ENCODE measurements at places on chromosomes 2 and 18.

- no peak for DNase-seq
Observed at GRCh38 chr2:159071190-159071915, 102.9 kb downstream of the TANC1 start.

GRCh38 chr2:118508282-118508681 lies 339.2 kb downstream of the EN1 start:
- DNase-seq = no peak

DNA sequence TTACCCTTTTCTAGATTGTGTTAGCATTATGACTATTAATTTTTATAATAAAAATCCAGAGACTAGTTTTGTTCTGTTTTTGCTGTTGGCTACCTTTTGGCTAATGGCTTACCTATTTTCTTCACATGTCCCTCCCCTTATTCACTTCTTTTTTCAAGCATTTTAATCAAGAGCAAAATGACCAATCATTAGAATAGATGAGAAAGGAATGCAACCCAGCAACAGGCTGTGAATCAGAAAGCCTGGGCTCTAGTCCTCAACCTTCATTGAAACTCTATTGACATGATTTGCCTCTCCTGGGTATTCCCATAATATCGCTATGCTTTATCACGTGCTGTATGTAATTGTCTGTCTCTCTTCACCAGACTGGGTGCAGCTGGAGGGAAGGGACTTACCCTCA lies 370.1 kb downstream of the IRS1 start:
- DNase-seq = no peak

- DNase-seq = no peak
Observed at GRCh38 chr2:98123286-98123685, 36.3 kb downstream of the VWA3B start.

GRCh38 chr2:65602603-65603235 lies 170.3 kb upstream of the SPRED2 start:
- DNase-seq = no peak

DNA sequence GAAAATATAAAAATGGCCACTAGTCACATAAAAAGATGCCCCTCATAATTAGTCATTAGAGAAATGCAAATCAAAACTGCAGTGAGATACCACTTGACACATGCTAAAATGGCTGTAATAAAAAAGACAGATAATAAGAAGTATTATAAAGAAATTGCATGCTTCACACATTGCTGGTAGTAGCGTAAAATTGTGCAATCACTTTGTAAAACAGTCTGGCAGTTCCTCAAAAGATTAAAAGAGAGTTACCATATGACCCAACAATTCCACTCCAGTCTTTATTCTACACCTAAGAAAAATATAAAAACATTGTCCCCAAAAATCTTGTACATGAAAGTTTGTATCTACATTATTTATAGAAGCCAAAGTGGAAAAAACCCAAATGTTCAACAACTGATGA lies 170.6 kb upstream of the FIGN start:
- DNase-seq = no peak

DNA sequence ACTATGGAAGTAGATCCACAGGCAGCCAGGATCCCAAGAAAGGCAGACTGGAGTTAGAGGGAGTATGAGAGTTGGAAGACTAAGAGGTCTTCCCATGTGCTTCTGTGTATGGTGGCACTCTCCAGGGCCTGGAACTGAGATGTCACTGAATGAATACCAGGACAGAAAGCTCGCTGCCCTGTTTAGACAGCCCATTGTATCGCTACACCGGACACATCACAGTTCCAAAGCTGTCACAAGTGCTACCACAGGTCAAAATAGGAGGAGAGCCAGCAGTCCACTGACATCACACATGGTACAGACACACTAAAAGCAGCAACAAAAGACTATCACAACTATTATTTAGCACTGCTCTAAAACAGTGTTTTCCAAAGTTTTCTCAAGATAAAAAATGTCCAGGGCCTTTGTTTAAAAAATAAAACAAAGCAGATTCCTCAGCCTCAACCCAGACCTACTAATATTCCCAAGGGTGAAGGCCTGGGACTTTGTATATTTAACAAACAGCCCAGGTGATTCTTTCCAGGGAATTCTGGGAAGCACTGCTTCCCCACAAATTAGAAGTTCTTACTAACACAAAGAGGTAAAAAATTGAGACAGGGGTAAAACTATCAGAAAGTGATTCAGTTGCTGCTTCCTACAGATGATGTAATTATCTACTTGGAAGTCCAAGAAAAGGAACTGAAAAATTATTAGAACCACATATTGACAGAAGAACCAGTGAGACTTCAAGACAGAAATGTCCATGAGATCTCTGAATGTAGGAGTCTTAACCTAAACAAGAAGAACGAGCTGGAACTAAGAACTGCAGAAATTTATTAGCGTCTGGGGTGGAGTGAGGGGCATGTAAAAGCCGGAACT lies 116.0 kb downstream of the DTNB start:
- no peak for DNase-seq

DNA sequence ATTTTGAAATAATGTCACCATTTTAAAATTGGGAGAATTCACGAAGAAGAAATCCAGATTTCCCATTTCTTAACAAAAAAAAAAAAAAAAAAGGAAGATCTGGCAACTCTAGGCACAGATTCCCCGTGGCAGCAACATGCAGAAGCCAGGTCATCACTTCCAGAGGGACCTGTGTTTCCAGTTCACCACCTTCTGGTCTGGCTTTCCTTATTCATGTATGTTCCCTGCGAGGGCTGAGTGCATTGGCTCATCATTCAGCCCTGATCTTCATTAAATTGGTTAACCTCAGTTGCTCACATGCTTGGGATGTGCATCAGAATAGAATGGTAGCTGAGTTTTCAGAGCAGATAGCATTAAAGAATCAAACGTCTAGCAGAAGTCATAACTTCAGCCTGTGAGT lies 25.0 kb upstream of the MAP3K20 start:
- no peak for DNase-seq

- no peak for DNase-seq
Observed at GRCh38 chr18:41545091-41545888, 409.7 kb upstream of the PIK3C3 start.

DNA sequence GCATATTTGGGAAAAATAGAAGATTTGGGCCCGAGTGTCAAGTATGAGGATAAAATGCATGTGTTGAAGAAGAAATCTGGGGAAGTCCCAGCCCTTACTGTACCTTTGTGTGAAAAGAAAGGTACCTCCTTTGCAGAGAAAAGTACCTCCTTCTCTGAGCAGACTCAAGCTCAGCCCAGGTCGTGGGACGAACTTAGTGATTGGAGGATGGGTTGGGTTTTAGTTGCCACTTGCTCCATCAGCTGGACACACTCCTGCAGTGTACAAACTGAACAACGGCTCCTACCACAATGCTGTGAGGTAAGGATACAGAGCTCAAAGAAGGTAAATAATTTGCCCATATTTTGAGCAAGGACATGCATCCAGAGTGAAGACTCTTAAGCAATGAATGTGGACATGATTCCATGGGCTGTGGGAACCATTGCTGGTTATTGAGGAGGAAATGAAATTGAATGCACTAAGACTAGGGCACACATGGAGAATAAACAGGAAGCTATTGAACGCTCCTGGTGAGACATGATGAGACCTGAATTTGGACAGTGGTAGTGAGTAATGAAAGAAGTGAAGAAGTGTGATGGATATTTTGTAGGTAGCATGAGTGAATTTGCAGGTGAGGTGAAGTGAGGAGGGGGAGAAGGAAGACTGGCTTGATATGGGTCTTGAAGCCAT lies 49.8 kb upstream of the IL1RL1 start:
- no peak for DNase-seq

GRCh38 chr2:15242936-15243461 lies 318.1 kb downstream of the NBAS start:
- peak; percentile 17 for DNase-seq

DNA sequence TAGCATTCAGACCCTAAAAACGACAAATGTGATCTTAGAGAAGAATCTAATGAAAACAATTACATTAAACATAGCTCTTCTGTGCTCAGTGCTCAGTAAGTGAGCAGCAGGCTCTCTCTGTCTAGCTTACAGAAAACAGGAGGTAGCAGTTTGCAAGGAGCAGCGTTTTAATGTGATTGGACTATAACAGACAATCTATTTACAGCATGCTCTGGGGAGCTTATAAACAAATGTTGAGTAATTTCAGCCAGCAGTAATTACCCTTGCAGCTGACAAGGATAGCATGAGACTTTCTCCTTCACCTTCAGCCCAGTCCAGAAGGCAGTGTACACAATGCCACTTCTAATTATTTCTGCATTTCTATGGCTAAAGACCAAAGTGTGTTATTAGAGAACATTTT lies 270.4 kb downstream of the FIGN start:
- DNase-seq = peak; percentile 83

DNA sequence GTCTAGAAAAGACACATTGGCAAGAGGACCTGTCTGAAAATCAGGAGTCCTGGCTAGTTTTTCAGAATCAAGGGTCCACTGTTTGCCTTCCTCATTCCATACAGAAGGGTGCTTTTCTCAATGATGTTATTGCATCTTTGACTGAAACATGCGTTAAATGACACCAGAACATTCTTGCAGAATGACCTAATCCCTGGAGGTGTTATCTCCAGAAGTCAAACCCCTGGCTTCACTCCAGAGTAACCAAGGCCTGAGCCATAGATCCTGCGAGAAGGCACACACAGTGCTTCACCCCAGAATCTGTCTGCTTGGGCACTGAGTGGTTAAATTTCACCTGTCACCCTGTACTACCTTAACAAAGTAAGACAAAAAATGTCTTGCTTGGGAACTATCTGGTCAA lies 1055.2 kb upstream of the FANCL start:
- DNase-seq = no peak

GRCh38 chr2:73069041-73069854 lies 2.3 kb downstream of the SFXN5 start:
- DNase-seq = no peak

GRCh38 chr2:220076734-220077133 lies 449.3 kb downstream of the SLC4A3 start:
- DNase-seq = no peak

GRCh38 chr2:81087646-81088045 lies 783.1 kb upstream of the LRRTM1 start:
- DNase-seq = no peak

GRCh38 chr2:215372968-215373649 lies 61.2 kb downstream of the ATIC start:
- DNase-seq = no peak

GRCh38 chr2:165568361-165568760 lies 98.9 kb downstream of the CSRNP3 start:
- DNase-seq = no peak

- no peak for DNase-seq
Observed at GRCh38 chr2:118198268-118198667, 110.0 kb downstream of the INSIG2 start.

DNA sequence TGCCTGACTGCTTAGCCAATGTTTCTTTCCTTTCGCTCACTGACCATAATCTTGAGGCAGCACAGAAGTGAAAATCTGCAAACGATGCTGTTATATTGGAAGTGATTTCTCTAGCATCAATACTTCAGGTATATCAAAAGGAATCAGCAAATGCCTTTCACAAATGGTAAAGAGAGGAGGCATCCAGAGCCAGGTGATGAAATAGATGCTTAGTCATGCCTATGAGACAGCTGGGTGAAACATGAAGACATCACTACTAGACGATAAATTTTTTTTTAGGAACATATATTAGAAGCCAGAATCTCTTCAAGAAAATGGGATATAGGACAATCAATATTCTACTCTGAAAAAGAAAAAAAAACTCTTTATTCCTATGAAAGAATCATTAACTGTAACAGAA lies 249.2 kb upstream of the SLC39A10 start:
- no peak for DNase-seq

- DNase-seq = peak; percentile 71
Observed at GRCh38 chr2:37877457-37878315, 47.4 kb upstream of the RMDN2 start.

GRCh38 chr2:101399021-101399799 lies 11.9 kb upstream of the CREG2 start:
- no peak for DNase-seq

DNA sequence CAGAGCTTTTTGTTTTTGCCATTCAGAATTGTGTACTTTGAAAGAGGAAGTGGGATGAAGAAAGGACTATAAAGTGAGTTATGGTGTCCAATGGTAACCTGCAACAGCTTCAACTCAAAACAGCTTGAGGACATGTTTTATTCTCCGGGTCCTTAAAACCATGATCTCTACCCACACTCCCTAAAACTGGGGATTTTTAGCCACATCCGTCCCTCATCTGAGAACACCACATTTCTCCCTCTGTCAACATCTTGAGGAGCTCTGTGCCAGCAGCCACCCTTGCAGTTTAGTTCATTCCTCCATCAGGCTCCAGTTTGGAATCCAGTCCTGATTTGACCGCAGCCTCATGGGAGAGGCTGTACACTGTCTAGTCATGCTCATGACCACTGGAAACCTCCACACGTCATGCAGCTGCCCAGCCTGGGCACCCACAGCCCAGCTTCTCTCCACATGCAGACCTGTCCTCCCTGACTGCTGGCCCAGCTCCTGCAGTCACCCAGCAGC lies 62.6 kb downstream of the C18orf63 start:
- no peak for DNase-seq

GRCh38 chr18:35826477-35826876 lies 146.0 kb upstream of the RMP24 start:
- no peak for DNase-seq

GRCh38 chr2:133788386-133788785 lies 220.1 kb upstream of the NCKAP5 start:
- no peak for DNase-seq

DNA sequence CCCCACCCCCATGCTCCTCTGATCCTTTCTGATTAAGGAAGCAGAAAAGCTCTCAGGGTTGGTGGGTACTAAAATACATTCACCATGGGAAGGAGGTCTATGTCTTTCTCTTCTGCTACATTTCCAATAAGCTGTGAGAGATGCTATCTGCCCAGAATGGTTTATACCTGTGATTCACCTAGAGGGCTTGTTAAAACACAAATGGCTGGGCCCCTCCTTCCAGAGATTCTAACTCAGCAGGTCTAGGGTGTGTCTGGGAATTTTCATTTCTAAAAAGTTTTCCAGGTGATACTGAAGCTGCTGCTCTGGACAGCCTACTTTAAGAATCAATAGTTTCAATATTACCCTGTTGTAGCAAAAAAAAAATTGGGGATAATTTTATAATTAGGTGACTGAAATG lies 772.2 kb upstream of the ZEB2 start:
- DNase-seq = no peak

DNA sequence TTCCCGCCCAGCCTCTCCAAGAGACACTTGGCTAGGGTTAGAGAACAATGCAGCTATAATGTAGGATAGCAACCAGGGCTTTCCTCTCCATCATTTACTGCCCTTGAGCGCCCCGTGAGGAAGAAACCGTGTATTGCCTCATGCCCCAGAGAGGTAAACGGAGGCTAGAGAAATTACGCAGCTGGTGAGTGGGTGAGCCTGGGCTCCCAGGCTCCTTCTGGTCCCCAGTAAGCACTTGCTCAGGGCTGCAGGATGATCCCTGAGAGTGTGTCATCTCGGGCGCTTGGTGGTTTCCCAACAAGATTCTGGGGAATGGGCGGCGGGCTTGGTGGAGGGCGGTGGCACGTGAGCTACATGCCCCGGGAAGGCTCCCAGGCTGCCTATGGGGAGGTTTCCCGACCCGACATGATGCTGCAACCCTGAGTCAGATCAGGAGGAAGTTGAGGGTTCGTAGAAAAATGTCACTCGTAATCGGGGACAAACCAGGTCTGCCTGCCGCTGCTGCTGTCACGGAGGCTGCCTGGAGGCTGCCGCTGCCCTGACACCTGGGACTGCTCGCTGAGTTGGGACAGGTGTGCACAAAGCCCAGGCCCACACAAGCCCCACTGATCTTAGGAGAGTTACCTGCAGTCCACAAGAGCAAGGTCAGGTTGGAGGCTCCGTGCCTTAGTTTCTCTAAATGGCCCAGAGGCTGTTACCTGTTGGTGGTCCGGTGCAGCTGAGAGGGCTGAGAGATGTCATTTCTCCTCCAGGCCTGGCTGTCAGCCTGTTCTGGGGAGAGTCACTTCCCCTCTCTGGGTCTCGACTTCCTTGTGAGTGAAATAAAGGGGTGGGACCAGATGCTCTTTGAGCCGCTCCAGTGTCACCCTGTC lies at the start of gene GPR55:
Gene GPR55 (minus strand): TSS at position 773 of the 872 bp plus-strand sequence. CDS start 14,280 bp downstream, outside the sequence.
- no peak for DNase-seq
